ENCODE measurements at places on chromosomes 5 and 9.

DNA sequence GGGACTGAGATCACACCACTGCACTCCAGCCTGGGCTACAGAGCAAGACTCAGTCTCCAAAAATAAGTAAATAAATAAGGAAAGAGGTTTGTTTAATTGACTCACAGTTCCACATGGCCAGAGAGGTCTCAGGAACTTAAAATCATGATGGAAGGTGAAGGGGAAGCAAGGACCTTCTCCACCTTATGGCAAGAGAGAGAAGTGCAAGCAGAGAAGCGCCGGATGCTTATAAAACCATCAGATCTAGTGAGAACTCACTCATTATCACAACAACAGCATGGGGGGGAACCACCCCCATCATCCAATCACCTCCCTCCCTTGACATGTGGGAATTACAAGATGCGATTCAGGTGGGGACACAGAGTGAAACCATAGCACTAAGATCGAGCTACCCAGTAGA is 22.8 kb upstream of the RGMB start:
- DNase-seq, result no peak

GRCh38 chr5:112649882-112650281 is 87.8 kb upstream of the APC start:
- DNase-seq, result no peak

DNA sequence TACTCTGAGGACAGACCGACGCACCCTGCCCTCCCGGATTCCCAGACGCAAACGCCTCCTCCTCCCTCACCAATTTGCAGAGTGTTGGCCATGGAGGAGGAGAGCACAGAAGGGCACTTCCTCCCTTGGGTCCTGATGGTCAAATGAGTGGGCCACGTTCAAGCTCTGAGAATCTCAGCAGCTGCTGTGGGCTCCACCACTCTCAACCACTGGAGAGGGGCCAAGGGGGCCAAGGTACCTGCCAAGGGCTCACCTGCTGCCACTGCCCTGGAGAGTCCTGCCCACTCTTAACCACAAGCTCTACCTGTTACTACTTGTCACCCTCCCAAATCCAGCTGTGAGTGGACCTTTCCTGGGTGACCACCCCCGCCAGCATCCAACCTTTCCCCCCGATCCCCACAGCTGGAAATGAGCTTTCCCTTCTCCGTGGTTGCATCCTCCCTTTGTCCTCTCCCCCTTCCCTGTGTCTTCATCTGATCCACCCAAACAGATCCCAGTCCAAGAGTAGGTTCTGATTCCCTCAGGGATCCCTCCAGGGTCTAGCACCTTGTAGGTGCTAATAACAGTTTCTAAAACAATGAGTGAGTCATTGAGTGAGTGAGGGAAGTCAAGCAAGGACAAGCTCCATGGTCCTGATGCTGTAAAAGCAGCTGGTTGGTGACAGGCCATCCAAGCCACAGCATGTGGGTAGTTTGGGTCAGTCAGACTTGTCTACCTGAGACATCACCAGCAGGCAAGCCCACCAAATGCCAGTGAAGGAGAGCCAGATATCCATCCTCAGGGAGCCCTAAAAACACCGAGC is 69.7 kb downstream of the FAM114A2 start:
- no peak for DNase-seq

- no peak for DNase-seq
Observed at GRCh38 chr9:93654351-93654961, 78.1 kb downstream of the PHF2 start.

DNA sequence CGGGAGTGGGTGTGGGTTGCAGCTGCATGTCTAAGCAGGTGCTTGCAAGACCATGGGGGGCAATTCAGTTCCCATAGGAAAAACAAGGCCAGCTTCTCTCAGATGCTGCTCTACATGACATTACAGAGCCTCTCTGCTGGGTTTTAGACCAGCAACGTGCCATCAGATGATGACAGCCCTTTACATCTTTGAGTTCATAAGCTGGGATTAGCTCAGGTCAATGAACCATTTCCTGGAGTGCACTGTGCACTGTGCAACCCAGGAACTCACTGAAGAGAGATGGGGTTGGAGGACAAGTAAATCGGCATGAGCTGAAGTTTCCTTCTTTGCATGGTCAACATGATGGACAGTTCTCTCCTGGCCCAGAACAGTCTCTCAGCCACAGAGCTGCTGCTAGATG is 160.6 kb downstream of the MARCHF11 start:
- DNase-seq, result no peak

- DNase-seq, result no peak
Observed at GRCh38 chr5:87661784-87662566, 249.2 kb upstream of the CCNH start.

DNA sequence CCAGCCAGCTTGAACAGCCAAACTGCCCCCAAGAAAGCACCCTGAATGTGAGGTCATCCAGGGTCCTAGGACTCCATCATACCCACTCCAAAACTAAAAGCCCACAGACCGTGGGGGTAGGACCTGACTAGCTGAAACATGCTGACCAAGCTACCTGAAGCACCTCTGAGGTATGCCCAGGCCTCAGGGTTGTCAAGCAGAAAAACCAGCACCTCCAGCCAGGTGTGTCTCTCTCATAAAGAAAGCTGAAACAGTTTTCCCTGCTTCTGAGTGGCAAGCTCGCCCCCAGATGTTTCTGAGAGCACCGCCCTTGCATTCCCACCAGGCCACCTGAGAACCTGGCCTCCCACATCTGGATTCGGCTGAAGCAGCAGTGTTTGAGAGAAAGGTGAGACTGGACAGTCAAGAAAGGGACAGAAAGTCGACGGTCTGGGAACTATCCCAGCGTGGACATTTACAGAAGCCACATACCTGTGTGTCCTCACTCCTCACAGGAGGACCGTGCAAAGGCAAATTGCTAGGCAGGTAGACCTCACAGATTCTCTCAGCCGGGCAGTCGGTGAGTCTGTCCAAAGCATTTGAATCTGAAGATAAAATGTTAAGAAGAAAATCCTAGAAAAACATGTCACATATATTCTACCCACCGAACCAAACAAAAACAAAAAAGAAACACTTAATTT is 155.6 kb upstream of the RASEF start:
- no peak for DNase-seq

DNA sequence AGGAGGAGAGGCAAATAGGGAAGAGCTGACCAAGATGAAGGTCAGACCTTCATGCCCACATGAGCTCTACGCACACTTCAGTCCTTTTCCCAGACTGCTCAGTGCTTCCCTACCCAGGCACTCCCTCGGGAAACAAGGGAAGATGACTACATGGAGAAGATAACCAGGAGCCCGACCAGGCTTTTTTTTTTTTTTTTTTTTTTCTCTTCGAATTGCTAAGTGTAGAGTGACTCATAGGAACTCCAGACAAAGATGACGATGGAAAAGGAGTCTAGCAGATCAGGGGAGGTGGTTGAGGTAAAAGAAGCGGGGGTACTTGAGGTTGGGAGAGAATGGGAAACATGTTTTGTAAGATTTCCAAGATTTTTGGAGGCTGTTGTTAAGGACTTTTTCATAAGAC is 526.1 kb downstream of the BNC2 start:
- no peak for DNase-seq

DNA sequence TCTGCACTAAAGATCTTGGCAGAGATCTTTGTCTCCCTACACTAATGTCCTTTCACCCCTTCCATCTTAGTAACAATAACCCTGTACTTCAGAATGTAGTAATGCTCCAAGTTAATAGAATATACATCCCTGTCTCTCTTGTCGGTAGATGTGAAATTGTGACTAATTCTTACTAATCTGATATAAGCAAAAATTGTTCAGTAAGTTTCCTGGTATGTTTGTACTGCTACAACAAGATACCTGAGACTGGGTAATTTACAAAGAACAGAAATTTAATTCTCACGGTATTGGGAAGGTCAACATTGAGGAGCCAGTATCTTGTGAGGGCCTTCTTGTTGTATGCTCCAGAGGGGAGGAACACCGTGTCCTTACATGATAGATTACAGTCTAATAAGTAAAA is 1686.6 kb upstream of the CDH9 start:
- no peak for DNase-seq

DNA sequence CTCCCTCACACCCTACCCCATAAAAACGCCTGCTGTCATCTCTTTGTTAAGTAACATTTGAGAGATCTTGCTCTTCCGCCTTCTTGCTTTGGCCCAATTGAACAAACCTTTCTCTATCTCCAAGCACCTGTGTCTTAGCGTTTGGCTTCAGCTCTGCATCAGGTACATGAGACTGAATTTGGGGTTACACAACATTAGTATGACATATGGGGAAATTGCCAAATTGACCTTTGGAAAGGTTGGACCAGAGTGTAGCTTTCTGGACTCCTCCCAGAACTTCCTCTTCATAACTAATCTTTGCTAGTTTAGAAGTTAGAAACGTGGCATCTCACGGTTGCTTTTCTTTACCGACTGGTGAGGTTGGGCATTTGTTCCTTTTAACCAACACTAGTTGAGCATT is 3.5 kb upstream of the EXOSC3 start:
- DNase-seq, result no peak

GRCh38 chr5:79200573-79201183 is 35.3 kb upstream of the JMY start:
- DNase-seq, result no peak

- no peak for DNase-seq
Observed at GRCh38 chr5:89307972-89308371, 425.0 kb upstream of the MEF2C start.

- peak; percentile 52 for DNase-seq
Observed at GRCh38 chr5:125134216-125135081, 388.0 kb upstream of the ZNF608 start.

- DNase-seq, result no peak
Observed at GRCh38 chr9:93295031-93295430, 111.1 kb downstream of the WNK2 start.

DNA sequence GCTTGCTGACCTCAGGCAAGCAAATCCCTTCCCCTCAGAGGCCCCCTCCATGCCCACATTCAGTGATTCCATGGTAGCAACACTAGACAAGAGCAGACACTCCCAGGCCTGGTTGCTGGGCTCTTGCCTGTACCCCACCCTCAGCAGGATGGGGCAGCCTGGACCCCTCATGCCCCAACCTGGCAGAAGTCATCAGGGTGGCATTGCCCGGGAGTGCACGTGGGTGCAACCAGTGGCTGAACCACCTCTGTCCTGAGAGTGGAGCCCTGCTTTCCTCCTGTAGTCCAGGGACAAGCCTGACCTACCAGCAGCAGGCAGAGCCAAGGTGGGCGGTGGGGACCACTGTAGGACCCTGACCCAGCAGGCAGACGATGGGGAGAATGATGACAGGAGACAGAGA is 65.8 kb upstream of the TBC1D2 start:
- DNase-seq, result no peak

- no peak for DNase-seq
Observed at GRCh38 chr5:167999182-167999581, 292.3 kb upstream of the WWC1 start.

DNA sequence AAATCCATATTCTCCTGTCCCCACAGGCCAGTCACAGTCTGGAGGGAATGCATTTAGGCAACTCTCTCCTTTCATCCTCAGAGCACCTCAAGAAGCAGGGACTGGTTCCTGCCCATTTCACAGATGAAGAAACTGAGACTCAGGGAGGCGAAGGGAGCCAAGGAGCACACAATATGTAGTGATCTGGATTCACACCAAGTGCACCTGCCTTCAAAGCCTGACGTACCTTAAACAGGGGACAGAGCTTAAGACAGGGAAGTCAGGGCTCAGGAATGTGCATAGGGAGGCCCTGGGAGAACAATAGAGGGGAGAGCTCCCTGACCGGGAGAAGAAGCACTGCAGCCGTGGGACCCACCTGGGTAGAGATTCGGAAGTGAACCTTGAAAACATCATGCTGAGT is 83.0 kb downstream of the GABBR2 start:
- no peak for DNase-seq

- peak; percentile 22 for DNase-seq
Observed at GRCh38 chr9:18658804-18659705, 185.1 kb downstream of the ADAMTSL1 start.

GRCh38 chr5:145158730-145159129 is 676.4 kb downstream of the PRELID2 start:
- DNase-seq, result no peak

DNA sequence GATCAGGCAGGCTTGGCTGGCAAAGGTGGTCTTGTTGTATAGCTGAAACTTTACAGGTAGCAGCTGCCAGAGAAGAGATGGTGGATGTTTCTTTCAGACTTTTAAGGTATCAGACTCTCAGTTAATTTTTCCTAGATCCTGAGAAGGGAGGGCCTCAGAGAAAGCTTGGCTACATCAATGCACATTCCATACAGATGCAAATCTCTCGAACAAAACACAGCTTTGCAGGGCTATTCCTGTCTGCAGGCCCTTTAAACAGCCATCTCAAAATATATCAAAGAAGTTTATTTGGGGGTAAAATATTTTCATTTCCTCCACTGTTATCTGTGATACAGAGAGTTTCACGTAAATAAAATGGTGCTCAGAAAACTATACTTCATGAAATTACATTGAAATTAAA is 1584.4 kb downstream of the EFNA5 start:
- DNase-seq, result no peak

DNA sequence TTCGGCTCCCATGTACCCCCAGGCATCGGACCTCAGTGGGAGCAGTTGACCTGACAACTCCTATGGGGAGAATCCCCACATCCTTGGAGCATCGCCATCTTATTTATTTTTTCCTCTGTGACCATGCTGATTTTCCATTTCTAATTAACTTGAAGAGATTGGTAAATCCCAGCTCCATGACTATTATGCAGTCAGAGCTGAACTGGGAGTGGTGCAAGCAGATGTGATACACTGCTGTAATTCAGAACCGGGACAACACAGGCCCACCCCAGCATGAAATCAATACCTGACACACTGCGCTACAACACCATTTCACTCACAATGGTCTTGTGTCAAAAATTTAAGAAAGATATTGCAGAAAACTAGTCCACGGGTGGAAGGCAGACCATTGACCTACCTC is 1.0 kb upstream of the TRPM3 start:
- no peak for DNase-seq

DNA sequence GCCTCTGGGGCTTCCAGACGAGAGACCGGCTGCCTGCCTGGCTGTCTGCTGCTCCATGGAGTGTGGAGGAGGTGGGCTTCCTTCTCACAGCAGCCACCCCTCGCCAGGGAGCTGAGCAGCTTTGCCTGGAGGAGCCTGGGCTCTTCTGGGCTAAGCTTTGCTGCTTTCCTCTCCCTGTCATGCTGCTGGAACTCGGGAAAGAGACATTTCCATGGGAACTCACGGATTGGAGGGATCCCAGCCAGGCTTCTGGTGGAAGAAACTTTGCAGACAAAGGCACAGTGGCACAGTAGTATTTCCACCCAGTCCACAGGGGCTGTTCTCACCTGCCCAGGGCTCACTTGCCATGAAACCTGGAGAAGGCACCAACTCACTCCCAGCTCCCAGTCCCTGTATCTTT is 5.6 kb upstream of the NTNG2 start:
- no peak for DNase-seq

DNA sequence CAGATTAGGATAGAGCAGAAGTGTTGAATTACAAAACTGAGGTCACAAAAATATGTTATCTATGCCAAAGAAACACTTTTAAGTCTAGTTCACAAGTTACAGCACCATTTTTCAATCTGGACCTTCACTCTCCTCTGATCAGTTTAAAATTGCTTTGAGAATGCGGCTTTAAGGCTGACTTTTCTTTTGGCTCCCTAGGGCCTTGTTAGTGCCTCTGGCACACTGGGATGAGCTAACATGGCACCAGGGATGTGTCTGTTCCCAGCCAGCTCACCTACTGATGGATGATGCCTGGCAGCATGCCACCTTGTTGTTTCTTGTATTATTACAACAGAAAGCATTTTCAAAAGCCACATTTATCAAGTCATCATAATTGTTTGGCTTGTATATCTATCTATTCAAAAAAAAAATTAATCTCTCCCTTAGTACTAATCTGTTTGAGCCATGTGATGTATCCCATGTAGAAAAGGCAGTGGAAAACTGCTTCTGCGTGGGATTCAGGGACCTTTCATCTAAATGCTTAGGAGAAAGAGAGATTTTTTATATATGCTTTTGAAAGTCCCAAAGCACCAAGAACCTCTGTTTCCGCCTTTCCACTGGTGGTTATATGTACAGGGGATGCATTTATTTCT is 46.6 kb downstream of the ADAMTSL1 start:
- no peak for DNase-seq

All from AG09319 (cell line).